ENCODE measurements at places on chromosomes 3 and 15.

- DNase-seq: no peak
These were observed 290.0 kb downstream of the ADAMTSL3 start for GRCh38 chr15:83943849-83944404.

DNA sequence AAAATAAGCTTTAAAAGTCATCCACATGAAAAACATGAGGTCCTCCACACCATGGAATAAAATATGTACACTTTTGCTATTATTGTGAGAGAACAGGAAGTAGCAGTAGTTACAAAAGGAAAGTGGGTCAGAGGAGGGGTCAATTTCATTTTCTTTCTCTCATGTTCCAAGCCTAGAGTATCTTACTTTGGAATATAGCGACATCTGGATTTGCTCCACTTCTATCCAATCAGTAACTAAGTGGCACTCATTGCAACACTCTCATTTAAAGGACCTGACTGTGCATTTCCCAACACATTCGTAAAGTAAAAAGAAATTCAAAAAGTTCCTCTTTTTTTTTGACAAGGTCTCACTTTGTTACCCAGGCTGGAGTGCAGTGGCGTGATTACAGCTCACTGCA is 637.3 kb downstream of the TUSC7 start:
- no peak for DNase-seq

- DNase-seq: no peak
These were observed 182.8 kb downstream of the THRB start for GRCh38 chr3:24311881-24312280.

- no peak for DNase-seq
These were observed 215.2 kb upstream of the BCHE start for GRCh38 chr3:166052440-166052839.

GRCh38 chr3:160445854-160446253 is 3.7 kb downstream of the TRIM59 start:
- DNase-seq: no peak

GRCh38 chr3:21795921-21796320 is 44.9 kb upstream of the ZNF385D start:
- no peak for DNase-seq

GRCh38 chr3:72306800-72307341 is 521.9 kb upstream of the PROK2 start:
- no peak for DNase-seq

DNA sequence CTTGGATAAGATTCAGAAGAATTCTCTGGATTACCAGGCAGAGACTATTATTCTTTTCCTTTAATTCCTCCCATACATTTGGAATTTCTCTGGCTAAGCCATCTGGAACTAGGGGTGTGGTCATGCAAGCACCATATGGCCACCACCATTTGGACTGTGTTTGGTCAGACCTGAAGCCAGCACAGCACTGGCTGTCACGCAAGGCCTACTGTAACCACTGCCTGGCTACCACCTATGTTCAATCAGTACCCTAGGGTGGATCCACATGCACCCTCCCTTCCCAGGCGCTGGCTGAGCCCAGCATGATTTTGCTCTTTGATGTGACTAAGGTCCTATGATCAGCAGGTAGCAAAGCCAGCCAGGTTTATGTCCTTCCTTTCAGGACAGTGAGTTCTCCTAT is 287.8 kb upstream of the GOLIM4 start:
- no peak for DNase-seq
